Omental fat pad (tissue), 4 donors: ENCODE measurements at places on chromosomes 2 and 18.

DNA sequence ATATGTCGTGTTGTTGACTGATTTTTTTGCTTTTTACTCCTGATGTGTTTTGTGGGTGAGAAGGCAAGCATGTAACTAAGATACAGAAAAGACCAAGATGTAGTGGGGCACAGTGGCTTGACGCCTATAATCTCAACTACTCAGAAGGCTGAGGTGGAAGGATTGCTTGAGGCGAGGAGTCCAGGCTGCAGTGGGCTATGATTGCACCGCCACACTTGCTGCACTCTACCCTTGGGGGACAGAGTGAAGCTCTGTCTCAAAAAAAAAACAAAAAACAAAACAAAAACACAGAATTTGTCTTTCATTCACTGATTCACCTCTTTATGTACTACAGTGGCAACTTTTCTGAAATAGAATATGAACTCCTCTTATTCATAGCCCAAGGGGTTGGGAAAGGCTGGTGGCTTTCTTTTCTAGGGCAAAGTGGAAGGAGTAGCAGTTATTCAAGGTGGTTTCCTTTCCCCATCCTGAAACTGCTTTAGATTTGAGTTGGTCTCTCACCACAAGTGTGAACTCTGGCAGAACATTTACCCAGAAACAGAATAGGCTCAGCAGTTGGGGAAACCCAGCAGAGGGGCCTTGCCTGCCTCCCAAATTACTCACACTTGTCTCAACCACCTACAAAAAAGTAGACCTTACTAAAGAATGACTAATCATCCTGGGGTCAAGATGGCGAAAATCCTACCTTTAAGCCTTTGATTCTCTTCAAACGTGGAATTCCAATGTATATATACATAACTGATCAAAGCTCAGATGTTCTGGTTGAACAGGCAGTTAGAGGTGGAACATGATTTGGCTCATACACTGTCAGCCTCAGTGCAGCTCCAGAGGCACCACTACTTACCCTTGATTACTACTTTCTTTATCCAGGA lies 6.5 kb downstream of the TANK start:
- DNase-seq, result no peak

GRCh38 chr2:226609366-226609765 lies 190.3 kb downstream of the IRS1 start:
- DNase-seq, result no peak

DNA sequence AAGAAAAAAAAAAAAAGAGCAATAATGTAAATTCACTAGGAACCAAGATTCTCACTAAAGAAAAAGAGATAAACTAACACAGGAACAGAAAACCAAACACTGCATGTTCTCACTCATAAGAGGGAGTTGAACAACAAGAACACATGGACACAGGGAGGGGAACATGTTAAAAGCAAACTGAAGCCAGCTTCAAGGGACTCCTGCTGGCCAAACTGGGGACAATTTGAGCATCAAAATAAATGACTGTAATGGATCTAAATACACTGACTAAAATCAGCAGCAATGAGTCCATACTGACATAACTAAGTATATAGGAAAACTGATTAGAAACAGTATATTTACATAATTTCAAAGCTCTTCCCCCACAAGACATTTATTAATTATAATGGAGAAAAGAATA lies 73.0 kb downstream of the FARSB start:
- no peak for DNase-seq

DNA sequence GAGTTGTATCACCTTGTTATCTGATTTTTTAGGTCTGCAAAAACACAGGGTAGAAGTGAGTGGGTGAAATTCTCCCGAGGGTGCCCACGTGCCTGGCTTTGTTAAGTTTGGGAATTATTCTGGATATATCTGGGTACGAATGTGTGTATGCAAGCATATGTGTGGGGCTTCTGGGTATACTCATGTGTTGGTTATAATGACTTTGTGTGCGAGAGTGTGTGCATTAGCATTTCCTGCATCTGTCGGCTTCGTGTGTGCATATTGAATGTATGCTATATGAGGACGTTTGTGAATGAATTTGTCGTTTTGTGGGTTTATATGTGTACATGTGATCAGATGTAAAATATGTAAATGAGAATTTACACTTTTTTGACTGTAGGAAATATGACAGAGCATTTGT lies 13.8 kb upstream of the DNAJC27 start:
- DNase-seq, result no peak

GRCh38 chr2:99634234-99634633 lies 144.4 kb upstream of the REV1 start:
- DNase-seq, result no peak
